Left ventricle myocardium inferior (tissue), 1 donor: ENCODE measurements at places on chromosomes 12 and 14. TPM values are rescaled to one million over a fixed set of nuclear protein-coding genes. Genes with fewer than 3 reads are reported as not detected.

GRCh38 chr12:127214186-127214585 lies 1052.8 kb upstream of the TMEM132C start:
- no peak overlapping the region for H3K4me3 ChIP-seq
- peaks cover 12% of the 10 kb centered on the region for H3K27me3 ChIP-seq
- DNase-seq, result no peak

Gene KLHL33
- total RNA-seq, result 0.33 TPM

GRCh38 chr14:104172880-104173279 lies 34.5 kb downstream of the KIF26A start:
- no peak overlapping the region for H3K27ac ChIP-seq
- peaks cover 54% of the 10 kb centered on the region for H3K4me1 ChIP-seq
- no peak overlapping the region for H3K4me3 ChIP-seq

DNA sequence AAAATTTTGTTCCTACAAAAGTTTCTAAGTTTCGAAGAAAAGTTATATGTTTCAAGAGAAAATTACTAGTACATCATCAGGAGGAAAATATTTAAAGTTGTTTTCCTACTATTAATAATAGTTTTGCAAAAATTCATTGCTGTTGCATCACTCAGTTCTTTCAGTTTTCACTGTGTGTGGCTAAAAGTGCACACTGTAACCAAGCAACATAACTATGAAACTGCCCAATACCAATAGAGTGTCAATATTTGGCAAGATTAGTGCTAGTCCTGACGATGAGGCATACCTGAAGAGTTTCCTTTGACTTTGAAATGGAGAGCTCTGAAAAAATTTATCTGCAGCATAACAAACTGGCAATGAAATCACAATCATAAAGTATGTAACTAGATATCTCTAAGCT lies 194.3 kb downstream of the CPNE8 start:
- no peak overlapping the region for H3K27ac ChIP-seq
- H3K4me1 ChIP-seq, result no peaks in the 10 kb centered on the region
- H3K27me3 ChIP-seq, result no peaks in the 10 kb centered on the region
- no peak overlapping the region for H3K4me3 ChIP-seq

Gene RFX4
- total RNA-seq, result not detected

GRCh38 chr14:91466192-91466591 lies 43.9 kb downstream of the PPP4R3A start:
- no peak for DNase-seq
- H3K36me3 ChIP-seq, result peaks cover 78% of the 10 kb centered on the region
- H3K27ac ChIP-seq, result no peak overlapping the region
- H3K4me1 ChIP-seq, result no peaks in the 10 kb centered on the region
- H3K4me3 ChIP-seq, result no peak overlapping the region

- DNase-seq, result no peak
- H3K27me3 ChIP-seq, result no peaks in the 10 kb centered on the region
- H3K4me3 ChIP-seq, result no peak overlapping the region
- peaks cover 5% of the 10 kb centered on the region for H3K36me3 ChIP-seq
- no peak overlapping the region for H3K27ac ChIP-seq
- peaks cover 65% of the 10 kb centered on the region for H3K4me1 ChIP-seq
These were observed 22.9 kb downstream of the SAMD4A start for GRCh38 chr14:54589843-54590242.

GRCh38 chr14:76780875-76781647 lies 19.8 kb downstream of the VASH1 start:
- H3K27me3 ChIP-seq, result no peaks in the 10 kb centered on the region
- H3K27ac ChIP-seq, result peak overlapping the region; percentile 70
- H3K4me1 ChIP-seq, result peaks cover 86% of the 10 kb centered on the region
- no peak for DNase-seq

Gene PTCSC3
- total RNA-seq, result not detected

Gene RNASE4
- total RNA-seq, result 9.0 TPM

Gene CLEC7A
- total RNA-seq, result 1.3 TPM

Gene PLEKHH1
- total RNA-seq, result 3.7 TPM

DNA sequence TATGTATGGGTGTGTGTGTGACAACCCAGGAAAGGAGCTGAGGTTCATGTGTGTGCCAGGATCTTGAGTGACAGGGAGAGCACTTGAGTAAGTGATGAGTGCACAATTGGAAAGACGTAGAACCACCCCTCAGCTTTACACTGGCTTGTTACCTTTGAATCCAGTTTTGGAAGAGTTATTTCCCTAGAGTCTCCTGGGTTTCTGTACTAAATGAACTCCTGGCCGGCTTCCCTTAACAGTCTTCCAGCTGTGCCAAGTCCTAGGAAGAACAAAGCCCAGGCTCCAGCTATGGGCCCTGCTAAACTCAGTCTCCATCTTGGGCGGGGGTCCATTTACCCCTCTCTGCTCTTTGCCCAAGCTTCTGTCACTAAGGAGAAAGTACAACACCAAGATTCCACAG lies 19.7 kb upstream of the NR1H4 start:
- peaks cover 14% of the 10 kb centered on the region for H3K27me3 ChIP-seq
- H3K4me1 ChIP-seq, result no peaks in the 10 kb centered on the region
- no peak for DNase-seq
- H3K4me3 ChIP-seq, result no peak overlapping the region
- H3K27ac ChIP-seq, result no peak overlapping the region

DNA sequence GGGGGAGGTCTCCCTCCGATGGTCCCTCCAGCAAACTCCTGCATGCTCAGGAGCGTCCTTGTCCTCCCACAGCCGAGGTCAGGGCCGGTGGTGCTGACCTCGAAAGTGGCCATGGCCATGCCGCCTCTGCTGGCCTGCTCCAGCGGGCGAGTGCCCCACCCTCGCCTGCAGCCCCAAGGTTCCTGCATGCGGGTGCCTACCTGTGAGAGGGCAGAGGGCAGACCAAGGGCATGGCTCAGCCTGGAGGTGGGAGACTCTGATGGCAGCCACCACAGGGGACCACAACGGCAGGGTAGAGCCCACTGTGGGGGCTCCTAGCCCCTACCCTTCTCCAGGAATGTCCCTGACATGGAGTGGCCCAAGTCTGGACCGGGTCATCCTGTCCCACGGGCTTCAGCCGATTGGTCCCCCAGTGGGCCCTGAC lies 38.1 kb upstream of the PPP1R13B start:
- H3K4me1 ChIP-seq, result peaks cover 34% of the 10 kb centered on the region
- no peaks in the 10 kb centered on the region for H3K36me3 ChIP-seq
- no peak overlapping the region for H3K4me3 ChIP-seq
- DNase-seq, result no peak

- H3K36me3 ChIP-seq, result peaks cover 23% of the 10 kb centered on the region
- H3K4me3 ChIP-seq, result no peak overlapping the region
- H3K27ac ChIP-seq, result peak overlapping the region; percentile 41
- no peaks in the 10 kb centered on the region for H3K27me3 ChIP-seq
- peaks cover 65% of the 10 kb centered on the region for H3K4me1 ChIP-seq
- DNase-seq, result peak; percentile 71
These were observed 5.7 kb downstream of the RAB35 start for GRCh38 chr12:120110550-120111501.

- no peaks in the 10 kb centered on the region for H3K36me3 ChIP-seq
- DNase-seq, result no peak
- H3K27ac ChIP-seq, result no peak overlapping the region
- no peaks in the 10 kb centered on the region for H3K27me3 ChIP-seq
These were observed 209.8 kb downstream of the PELI2 start for GRCh38 chr14:56328021-56328420.

DNA sequence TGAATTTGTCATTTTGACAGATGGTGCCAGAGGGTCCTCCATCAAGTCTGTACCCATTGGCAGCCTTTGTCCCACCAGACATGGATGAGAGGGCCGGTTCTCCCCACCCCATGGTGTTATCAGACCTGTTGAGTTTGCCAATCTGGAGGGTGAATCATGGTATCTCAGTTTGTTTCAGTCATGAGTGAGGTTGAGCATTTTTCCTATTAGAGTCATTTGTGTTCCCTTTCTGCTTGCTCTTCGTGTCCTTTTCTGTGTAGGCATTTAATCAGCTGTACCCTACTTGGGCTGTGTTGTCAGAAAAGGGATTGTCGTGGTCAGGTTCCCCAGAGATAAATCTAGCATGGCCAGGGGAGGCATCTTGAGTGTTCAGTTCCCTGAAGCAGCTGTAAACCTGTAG lies 30.5 kb downstream of the SLC24A4 start:
- H3K36me3 ChIP-seq, result no peaks in the 10 kb centered on the region
- H3K4me3 ChIP-seq, result no peak overlapping the region
- peaks cover 41% of the 10 kb centered on the region for H3K27me3 ChIP-seq
- no peak for DNase-seq
- H3K27ac ChIP-seq, result no peak overlapping the region

GRCh38 chr14:95895720-95896119 lies 19.1 kb downstream of the TUNAR start:
- no peaks in the 10 kb centered on the region for H3K36me3 ChIP-seq
- H3K4me1 ChIP-seq, result no peaks in the 10 kb centered on the region
- H3K27ac ChIP-seq, result no peak overlapping the region
- peaks cover 85% of the 10 kb centered on the region for H3K27me3 ChIP-seq

GRCh38 chr12:6187948-6188793 lies 12.0 kb upstream of the CD9 start:
- DNase-seq, result no peak
- H3K36me3 ChIP-seq, result no peaks in the 10 kb centered on the region
- H3K4me3 ChIP-seq, result no peak overlapping the region

DNA sequence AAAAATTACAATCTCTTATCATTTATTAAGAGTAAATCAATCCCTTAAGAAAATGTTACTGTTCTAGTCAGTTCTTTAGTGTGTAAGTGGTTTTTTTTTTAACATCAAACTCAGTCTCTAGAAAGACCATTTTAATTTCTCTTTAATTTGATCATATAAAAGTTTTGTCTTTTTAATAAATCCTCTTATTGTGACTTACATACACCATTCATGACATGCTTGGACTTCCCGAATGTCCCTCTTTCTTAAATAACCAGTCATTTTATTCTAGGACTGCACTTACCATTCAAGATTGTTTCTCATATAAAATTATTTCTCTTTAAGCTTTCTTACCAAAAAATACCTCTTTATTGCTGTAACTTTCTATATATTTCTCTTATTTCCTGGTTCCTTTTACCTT lies 60.8 kb upstream of the EVL start:
- H3K27ac ChIP-seq, result no peak overlapping the region
- H3K4me3 ChIP-seq, result no peak overlapping the region
- H3K4me1 ChIP-seq, result no peaks in the 10 kb centered on the region
- no peaks in the 10 kb centered on the region for H3K27me3 ChIP-seq

GRCh38 chr14:101928415-101928841 lies 35.9 kb upstream of the DYNC1H1 start:
- peaks cover 13% of the 10 kb centered on the region for H3K36me3 ChIP-seq
- H3K4me3 ChIP-seq, result no peak overlapping the region
- peak overlapping the region; percentile 75 for H3K27ac ChIP-seq
- H3K27me3 ChIP-seq, result no peaks in the 10 kb centered on the region
- no peak for DNase-seq

Gene ESR2
- total RNA-seq, result 1.0 TPM

Gene WSCD2
- total RNA-seq, result 0.14 TPM

DNA sequence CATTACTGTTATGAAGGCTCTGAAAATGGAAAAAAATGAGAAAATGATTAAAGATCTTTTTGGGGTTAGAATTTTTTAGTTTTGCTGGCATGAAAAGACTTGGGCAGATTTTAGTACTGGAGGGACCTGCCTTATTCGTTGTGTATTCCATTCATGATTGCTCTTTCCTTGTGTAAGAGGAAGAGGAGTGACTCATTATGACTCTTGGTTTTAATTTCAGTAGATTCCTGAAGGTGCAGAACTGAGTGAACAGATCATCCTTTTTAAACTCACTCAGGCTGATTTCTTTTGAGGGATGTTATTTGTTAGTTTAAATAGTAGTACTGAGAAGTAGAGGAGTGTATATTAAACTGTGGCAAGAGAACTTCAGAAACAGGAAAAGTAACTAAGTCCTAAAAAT lies 41.6 kb downstream of the AKAP6 start:
- H3K4me3 ChIP-seq, result no peak overlapping the region
- H3K36me3 ChIP-seq, result no peaks in the 10 kb centered on the region
- H3K4me1 ChIP-seq, result peaks cover 23% of the 10 kb centered on the region
- H3K27ac ChIP-seq, result no peak overlapping the region
- no peaks in the 10 kb centered on the region for H3K27me3 ChIP-seq

Gene GARIN6
- not detected for total RNA-seq

DNA sequence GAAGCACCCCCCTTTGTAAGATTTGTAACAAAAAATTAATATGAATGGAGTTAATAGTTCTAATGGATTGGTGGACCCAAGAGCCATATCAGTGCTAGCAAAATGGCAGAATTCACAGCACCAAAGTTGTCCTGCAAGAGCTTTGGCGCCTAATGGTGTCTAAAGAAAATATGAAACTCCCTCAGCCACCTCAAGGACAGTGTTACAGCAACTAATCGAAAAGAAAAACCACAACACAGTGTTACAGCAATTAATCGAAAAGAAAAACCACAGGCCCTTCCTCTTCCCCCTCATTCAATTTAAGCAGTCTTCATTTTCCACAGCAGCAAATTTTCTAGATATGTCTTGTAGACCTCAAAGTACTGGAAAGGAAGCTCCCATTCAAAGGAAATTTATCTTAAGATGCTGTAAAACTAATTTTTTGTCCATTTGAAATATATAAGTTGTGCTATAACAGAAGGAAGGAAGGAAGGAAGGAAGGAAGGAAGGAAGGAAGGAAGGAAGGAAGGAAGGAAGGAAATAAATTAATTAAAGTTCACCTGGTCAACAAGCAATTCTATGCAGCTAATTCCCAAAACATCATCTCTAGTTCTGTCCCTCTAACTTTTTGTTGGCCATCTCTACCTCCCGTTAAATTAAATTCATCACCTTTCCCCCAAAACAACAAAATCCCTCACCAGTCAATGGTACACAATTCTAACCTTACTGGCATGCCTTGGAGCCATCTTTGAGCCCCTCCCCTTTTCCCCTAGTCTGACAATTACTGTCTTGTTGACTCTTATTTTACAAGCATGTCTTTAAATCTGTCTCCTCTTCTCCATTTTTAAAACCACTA lies 17.4 kb downstream of the LRP6 start:
- peaks cover 12% of the 10 kb centered on the region for H3K4me1 ChIP-seq
- H3K27ac ChIP-seq, result no peak overlapping the region
- DNase-seq, result no peak

Gene PCED1B
- total RNA-seq, result 0.55 TPM

GRCh38 chr12:101127521-101128219 lies 82.4 kb downstream of the SLC5A8 start:
- no peaks in the 10 kb centered on the region for H3K36me3 ChIP-seq
- no peak overlapping the region for H3K27ac ChIP-seq
- H3K4me3 ChIP-seq, result no peak overlapping the region

Gene CLEC4D
- total RNA-seq, result not detected

DNA sequence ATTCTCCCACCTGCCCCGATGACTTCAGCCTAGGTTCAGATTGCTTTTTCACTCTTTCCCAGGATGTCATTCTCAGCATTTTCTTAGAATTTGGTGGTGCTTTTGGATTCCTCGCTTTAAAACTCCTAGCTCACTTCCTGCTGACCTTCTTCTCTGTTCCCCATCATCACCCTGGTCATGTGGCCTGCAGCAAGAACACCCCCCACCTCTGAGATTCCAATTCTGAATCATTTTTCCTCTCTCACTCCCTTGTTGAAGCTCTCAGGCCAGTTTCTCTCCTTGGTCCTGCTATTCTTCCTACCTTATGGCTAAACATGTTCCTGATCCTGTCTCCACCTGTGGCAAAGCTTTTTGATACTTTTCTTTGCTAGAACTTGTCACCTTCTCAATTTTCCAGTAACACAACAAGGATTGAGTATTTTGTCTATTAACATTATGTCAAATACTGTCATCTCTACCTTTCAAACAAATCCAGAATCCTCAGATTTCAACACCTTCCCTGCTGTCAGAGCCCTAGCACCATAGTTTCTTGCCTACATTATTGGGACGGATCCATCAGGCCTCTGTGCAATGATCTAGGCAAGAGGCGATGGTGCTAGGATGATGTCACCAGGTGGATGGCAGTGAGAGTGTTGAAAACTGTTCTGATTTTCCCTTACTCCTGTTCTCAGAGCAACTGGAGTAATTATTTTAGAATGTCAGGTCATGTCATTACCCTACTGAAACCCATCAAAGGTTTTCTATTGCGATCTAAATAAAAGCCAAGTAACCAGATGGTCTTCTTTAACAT lies 233.7 kb downstream of the MON2 start:
- no peak for DNase-seq
- H3K4me1 ChIP-seq, result peaks cover 54% of the 10 kb centered on the region

Gene PYM1
- total RNA-seq, result 14.8 TPM

Gene MANSC4
- total RNA-seq, result not detected
